ENCODE measurements at places on chromosomes 13 and 19.
A peak's percentile ranks its signal among the peaks of the same experiment; 100 is the strongest.

DNA sequence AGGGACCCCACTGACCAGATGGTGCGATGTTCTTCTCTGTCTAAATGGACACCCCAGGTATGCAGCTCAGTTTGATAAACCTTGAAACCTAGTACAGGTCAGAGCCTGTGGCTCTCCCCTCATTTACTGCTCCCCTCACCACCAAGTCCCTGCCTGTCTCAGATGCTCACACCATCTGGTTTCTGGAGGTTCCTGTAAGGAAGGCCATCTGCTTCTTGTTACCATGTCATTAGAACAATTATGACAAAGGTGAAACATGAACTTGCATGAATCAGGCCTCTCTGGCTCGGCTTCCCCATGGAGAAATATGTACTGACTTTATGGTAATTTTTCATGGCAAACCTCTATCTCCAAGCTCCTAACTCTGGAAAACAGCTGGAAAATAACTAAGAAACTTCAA, 965.7 kb downstream of the UQCRFS1 start:
- DNase-seq = no peak

DNA sequence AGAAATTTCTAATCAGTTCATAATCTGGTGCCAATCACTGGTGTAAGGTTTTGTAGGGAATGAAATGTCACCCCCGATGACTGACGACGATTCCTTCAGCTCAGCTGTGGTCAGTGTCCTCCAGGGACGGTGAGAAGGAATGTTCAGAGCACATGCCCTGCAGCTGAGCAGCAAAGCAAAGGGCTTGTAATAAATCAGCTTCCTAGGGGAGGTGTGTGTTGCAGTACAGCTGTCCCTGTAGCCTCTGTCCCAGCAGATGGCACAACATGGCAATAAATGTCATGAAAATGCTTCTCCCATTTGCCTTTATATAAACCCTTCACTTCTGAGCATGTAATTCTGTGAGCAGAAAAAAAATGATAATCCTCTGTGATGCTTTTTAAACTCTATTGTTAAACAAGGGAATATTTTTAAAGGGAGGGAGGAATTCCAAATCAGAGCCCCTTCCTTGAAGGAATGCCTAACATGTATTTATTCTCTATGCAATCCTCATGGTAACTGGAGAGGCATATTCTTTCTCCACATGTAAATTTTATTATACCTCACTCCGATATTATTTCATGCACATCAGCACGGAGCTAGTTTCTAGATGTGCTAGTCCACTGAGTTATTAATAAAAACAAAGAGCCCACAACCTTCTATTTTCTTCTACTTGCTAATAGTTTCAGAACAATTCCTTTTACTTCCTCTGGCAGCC, 102.5 kb downstream of the FAM216B start:
- DNase-seq = peak; percentile 51

- no peak for DNase-seq
Observed at GRCh38 chr19:48196933-48197665, 26.6 kb downstream of the ZSWIM9 start.

GRCh38 chr19:3119693-3120380, 16.0 kb upstream of the GNA15 start:
- DNase-seq = no peak

DNA sequence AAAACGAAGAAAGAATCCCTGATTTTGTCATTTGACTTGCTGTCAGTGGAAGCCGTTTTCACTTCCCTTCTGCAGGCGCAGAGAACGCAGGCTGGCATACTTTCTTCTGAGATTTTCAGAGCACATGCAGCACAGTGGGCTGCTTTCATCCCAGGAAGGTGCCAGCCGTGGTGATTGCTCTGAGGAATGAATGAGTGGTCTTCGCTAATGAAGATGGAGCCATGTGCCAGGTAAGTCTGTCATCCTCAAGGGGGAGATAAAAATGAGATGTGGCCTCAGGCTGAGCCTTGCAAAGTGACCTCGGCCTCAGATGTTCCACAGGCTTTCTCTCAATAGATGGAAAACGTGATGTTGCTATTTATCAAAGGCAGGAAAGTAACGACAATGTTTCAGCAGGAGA, 94.6 kb upstream of the FARP1 start:
- DNase-seq = no peak

DNA sequence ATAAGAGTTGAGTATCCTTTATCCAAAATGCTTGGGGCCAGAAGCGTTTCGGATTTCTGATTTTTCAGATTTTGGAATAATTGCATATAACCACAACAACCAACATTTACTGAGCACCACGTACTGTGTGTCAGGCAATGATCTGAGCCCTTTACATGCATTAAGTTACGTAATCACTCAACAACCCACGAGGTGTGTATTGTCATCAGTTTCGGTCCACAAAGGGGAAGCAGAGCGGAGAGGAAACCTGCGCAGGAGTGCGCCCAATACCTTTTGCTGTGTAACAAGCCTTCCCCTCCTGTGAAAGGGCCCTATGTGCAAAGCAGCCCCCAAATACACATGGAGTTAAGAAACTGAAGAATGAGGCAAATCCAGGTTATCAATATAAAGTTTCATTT, 20.7 kb upstream of the NLRP12 start:
- DNase-seq = no peak

GRCh38 chr19:34662919-34663318, 14.0 kb downstream of the SCGB2B2 start:
- DNase-seq = no peak

GRCh38 chr19:35755550-35756376, 1.1 kb downstream of the HSPB6 start:
- DNase-seq = peak; percentile 38

GRCh38 chr19:14377883-14378328, 3.3 kb upstream of the ADGRE5 start:
- DNase-seq = no peak

DNA sequence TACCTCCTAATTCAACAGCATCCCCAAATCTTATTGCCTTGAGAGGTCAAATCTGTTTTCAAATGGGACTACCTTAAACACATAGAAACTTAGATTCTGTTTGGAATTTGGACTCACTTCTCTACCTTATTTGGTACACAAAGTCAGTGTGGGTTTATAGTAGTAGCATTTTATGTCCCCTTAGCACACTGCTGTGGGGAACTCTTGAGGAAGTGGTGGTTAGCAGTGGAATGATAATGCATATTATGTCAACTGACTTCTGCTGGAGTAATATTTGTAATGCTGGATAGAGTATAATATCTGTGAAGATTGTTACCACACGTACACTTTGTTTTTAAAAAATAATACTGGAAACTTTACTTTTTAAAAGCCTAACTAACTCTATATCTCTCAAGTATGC, 386.3 kb downstream of the NDFIP2 start:
- DNase-seq = peak; percentile 42

GRCh38 chr13:99431927-99432608, 69.2 kb upstream of the TM9SF2 start:
- DNase-seq = no peak

DNA sequence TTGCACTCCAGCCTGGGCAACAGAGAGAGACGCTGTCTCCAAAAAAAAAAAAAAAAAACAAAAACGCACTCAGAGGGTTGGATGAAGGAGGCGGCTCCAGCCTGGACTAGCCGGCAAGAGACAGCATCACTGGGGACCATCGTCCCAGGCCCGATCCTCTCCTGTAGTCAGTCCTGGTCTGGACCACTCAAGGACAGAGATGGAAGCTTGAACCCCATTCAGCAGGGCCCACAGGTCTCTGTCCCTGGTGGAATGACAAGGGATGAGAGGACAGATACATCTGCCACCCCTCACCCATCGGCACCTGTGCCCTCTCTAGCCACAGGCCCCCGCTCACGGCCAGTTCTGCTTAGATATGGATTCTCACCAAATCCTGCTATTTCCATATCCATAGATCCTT, 14.0 kb downstream of the ADGRE5 start:
- no peak for DNase-seq

DNA sequence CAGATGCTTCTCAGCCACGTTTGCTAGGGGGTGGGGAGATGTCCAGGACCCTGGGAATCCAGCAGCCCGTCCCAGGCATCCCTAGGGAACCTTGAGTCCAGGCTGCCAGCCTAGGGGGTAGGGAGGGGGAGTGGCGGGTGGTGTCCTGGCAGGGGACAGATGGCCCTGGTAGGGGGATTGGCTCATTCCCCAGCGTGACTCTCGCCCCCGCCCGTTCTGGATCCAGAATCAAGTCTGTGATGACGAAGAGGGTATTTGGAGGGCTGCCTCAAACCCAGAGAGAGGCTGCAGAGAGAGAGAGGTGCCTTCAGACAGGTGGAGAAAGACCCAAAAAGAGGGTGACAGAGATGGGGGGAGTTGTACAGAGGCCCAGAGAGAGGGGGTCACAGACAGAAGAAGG, 4.1 kb downstream of the SLC17A7 start:
- DNase-seq = no peak

DNA sequence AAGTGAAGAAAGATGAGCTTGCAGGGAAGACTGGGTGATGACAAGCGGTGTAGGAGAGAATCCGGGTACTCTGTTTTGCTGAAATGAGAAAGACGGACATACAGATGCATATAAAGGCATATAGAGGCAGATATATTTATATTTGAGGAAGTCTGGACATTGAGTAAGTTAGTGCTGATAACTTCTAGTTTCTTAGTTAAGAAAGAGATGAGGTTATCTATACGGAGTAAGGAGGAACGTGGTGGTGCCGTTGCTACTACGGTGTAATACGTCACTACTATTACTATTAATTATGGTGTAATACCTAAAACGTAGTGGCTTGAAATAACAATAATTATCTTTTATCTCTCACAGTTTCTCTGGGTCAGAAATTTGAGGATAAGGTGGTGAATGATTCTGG, 9.8 kb upstream of the CPB2 start:
- DNase-seq = no peak

GRCh38 chr13:21698817-21699679, 28.2 kb downstream of the FGF9 start:
- no peak for DNase-seq

DNA sequence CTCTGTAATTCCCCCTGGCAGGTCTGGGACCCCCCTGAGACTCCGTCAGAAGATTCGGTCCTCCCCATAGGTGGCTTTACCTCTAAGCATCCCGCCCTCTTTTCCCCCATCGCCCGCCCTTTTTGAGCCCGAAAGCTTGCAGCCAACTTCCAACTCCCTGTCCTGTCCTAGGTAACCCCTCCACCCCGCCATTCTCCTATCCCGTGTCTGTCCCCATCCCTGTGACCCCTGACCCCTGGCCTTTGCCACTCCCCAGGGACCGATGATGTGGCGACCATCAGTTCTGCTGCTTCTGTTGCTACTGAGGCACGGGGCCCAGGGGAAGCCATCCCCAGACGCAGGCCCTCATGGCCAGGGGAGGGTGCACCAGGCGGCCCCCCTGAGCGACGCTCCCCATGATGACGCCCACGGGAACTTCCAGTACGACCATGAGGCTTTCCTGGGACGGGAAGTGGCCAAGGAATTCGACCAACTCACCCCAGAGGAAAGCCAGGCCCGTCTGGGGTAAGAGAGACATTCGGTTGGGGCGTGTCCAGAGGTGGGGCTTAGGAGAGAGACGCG, 488 bp downstream of the RCN3 start:
- no peak for DNase-seq

DNA sequence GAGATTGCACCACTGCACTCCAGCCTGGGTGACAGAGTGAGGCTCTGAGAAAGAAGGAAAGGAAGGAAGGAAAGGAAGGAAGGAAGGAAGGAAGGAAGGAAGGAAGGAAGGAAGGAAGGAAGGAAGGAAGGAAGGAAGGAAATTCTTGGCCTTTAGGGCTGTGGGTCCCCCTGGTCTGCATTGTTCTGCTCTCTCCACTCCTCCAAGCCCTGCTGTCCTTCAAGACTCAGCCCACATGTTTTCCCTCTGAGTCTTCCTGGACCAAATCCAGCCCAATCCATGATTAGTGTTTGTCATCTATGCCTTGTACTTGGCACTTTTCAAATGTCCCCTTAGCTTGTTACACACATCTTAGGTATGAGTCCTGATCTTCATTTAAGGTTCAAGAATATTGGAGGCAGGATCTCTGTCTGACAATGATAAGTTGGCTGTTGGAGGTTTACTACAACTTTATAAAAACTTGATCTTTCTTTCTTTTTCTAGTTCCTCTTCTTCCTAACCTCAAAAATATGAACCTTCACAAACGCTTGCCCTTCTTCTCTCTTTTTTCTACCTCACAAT, 48.8 kb upstream of the INTS6 start:
- DNase-seq = peak; percentile 39

GRCh38 chr19:47573071-47574026, at the start of gene ZNF541:
Gene ZNF541 (minus strand): TSS chr19:47573148. CDS start chr19:47555856, 17,292 bp downstream.
- peak; percentile 29 for DNase-seq

DNA sequence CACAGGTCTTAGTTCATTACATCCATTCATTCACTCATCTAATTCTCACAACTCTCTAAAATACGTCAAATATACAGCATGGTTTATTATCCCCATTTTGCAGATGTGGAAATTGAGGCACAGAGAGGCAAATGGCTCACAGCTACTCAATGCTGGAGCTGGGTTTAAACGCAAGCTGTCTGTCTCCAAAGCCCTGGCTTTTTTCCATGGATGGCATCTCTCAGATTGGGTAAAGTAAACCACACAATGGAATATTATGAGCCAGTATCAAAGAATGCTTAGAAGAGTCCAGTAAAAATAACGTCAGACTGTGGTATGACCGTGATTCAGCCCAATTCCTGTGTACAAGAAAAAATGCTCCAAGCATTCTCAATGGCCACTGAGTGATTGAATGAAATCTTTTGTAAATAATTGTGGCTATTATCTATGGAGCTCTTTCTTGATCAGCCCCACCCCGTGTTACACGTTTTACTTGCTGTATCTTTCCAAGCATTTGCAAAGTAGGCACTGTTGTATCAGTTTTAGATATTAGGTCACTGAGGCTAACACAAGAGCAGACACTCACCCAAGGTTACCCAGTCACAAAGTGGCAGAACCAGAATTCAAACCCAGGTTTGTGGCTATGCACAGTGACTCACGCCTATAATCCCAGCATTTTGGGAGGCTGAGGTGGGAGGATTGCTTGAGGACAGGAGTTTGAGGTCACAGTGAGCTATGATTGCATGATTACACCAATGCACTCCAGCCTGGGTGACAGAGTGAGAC, 5.5 kb upstream of the ACP7 start:
- peak; percentile 97 for DNase-seq

DNA sequence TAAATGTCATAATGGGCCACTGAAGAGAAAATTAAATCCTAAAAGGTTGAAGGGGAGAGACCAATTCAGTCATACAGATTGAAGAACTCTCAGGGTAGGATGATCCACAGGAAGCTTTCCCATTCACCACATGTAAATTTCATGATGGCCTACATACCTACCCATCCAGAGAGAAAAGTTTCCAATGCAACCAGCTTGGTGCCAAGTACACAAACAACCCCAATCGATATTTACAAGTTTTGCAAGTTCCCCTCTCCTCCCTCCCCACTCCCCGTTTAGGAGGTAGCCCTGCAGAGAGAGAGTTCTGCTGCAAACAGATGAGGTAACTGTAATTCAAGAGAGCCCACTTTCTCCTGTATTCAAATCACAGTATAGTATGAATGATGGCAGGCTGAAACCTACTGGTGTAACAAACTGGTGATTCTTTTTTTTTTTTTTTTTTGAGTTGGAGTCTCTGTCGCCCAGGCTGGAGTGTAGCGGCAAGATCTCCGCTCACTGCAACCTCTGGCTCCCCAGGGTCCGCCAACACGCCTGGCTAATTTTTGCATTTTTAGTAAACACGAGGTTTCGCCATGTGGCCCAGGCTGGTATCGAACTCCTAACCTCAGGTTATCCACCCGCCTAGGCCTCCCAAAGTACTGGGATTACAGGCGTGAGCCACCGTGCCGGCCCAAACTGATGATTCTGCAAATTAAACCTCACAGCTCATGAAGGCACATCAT, 14.4 kb downstream of the FOXO1 start:
- DNase-seq = no peak

Measured in astrocyte of the spinal cord (primary cell).